Pulmonary artery endothelial cell (primary cell): ENCODE measurements at places on chromosomes 2 and 18. TPM values are rescaled to one million over a fixed set of nuclear protein-coding genes. Genes with fewer than 3 reads are reported as not detected.

The NEMP2 gene
- 3.5 and 4.7 TPM in 2 replicates for total RNA-seq

The EIF2AK3 gene
- total RNA-seq, result 20.8 and 26.1 TPM in 2 replicates

The SOWAHC gene
- total RNA-seq, result 2.6 and 6.4 TPM in 2 replicates

The ROCK2 gene
- 53.4 and 77.8 TPM in 2 replicates for total RNA-seq

The SPDYA gene
- 0.79 and 1.0 TPM in 2 replicates for total RNA-seq

The PROC gene
- not detected in 2 replicates for total RNA-seq

The RTP5 gene
- not detected in 2 replicates for total RNA-seq

The NCKAP5 gene
- 0.39 and 0.59 TPM in 2 replicates for total RNA-seq

The GPR55 gene
- not detected in 2 replicates for total RNA-seq

The CCDC178 gene
- total RNA-seq, result not detected in 2 replicates

The REG3A gene
- total RNA-seq, result not detected in 2 replicates

DNA sequence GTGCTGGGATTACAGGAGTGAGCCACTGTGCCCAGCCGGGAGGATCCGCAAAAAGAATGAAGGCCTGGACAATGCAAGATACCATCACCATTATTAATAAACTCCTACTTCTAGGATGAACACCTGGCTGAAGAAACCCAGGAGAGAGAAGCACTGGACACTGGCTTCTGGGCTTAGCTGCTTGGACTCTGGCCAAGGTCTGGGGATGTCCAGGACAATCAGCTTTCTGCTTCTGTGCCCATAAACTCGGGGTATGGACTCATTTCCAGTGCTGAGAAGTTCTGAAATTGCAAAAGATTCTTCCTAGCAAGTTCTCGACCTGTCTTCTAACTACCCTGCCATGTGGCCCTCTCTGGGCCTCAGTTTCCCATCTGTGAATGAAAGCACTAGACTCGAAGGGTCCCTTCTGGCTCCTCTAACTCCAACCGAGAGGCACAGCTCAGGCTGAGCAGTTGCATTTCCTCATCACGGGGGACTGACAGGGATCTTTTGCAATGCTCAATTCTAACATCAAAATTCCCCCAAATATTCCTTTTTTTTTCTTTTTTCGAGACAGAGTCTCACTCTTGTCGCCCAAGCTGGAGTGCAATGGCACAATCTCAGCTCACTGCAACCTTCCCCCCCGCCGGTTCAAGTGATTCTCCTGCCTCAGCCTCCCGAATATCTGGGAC is 2.4 kb upstream of the SH2D6 start:
- DNase-seq, result no peak

- no peak for DNase-seq
Observed at GRCh38 chr2:30627151-30627550, 180.1 kb downstream of the CAPN13 start.

- no peak for DNase-seq
Observed at GRCh38 chr2:224892574-224893204, 149.6 kb downstream of the DOCK10 start.

DNA sequence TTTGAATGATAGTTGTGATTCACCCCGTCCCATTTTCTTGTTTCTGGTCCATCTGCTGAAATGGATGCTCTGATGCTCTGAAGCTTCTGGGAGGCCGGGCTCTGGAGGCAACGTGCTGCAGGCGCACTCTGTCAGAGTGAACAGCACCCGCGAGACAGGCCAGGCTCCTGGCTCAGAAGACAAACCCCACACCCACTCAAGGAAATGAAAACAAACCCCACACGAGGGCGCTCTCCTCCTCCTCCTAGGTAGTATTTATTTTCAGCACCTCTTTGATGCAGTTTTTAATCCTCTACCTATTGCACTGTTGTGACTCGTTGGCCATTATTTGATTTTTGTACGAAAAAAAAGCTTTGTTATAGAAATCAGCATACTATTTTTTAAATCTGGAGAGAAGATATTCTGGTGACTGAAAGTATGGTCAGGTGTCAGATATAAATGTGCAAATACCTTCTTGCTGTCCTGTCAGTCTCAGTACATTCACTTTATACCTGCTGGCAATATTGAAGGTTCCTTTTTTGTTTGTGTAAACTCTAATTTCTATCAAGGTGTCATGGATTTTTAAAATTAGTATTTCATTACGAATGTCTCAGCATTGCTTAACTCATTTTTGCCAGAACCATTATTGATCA is 10.3 kb upstream of the CHST10 start:
- DNase-seq, result no peak

- DNase-seq, result no peak
Observed at GRCh38 chr2:104733226-104733943, 120.5 kb upstream of the POU3F3 start.

DNA sequence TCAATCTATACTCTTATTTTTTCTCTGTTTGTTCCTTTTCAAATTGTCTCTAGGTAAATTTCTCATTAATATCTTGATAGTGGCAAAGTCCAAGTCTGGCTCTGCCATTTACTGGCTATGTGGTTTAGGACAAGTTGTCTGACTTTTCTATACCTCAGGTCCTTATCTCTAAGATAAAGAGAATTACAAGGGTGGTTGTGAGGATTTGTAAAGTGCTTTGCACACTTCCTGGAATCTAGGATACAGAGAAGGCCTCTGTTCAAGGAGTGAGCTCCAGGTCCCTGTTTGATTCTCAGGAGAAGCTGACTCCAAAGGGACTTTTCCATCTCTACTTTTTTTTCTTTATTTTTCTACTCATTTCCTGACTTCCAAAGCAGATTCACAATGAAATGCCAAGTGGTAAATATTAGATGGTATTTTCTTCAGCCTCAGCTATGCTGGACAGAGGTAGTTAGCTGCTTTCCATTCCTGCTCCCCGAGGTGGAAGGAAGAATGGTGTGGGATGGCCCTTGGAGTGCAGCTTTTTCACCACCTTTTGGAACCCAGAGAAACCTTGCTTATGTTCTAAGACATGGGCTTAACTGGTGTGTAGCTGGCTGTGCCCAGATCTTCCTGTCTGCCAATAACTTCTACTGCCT is 90.5 kb downstream of the GALNT1 start:
- DNase-seq, result peak; percentile 1

GRCh38 chr2:59025157-59025757 is 784.1 kb upstream of the FANCL start:
- DNase-seq, result no peak

- DNase-seq, result no peak
Observed at GRCh38 chr2:105418522-105418921, 19.7 kb upstream of the FHL2 start.

DNA sequence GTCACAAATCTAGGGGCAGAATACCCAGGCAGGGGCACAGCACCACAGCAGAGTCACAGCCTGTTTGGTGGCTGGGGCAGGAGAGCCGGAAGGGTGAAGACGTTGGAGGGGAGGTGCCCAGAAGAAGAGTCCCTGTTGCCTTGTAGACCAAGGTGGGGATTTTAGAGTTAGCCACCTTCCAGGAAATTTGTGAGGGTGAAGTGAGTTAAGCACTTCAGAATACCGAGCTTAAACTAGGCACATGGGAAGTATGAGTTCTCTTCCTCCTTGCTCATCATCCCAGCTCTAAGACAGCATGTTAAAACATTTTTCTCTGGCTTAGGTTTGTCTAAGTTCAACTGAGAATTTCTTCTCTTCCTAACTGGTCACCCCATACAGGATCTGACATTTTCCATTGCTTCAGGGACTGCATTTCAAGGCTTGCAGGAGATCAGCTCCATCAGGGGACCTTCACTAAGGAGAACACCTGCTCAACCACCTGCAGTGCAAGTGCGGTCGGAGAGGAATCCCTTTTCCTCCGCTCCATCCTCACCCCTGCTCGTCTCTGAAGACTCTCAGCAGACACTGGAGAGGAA is 26.5 kb upstream of the PHLPP1 start:
- DNase-seq, result no peak

- DNase-seq, result no peak
Observed at GRCh38 chr2:7165736-7166135, 248.5 kb downstream of the RNF144A start.

DNA sequence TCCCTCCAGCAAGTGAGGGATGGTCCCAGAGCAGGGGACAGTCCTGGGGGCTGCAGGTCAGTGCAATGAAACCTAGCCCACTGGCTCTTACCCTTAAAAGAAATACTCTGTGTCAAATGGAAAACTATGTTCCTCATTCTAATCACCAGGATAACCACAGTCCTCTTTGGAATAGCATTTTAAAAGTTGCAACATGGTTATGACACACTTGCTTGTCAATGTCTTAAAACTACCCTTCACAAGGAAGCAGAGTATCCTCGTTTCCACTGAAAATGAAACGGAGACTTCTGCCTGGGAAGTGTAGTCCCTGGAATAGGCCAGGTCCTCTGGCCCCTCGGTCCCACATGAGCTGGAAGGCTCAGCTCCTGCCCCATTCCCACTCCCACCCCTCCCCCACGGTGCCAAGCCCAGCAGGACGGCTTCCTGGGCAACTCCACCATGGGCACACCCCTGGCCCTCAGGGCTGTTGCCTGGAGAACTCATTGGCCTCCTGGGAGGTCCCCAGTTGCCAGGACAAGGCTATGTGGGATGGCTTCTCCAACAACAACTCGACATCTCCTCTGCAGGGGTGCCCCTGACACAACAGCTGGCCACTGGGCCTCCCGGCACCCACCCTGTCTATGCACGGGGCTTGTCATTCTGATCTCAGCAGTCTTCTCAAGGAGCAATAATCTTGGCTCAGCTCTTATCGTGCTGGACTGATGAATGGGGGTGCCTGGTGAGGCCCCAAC is 38.3 kb upstream of the ST3GAL5 start:
- no peak for DNase-seq

DNA sequence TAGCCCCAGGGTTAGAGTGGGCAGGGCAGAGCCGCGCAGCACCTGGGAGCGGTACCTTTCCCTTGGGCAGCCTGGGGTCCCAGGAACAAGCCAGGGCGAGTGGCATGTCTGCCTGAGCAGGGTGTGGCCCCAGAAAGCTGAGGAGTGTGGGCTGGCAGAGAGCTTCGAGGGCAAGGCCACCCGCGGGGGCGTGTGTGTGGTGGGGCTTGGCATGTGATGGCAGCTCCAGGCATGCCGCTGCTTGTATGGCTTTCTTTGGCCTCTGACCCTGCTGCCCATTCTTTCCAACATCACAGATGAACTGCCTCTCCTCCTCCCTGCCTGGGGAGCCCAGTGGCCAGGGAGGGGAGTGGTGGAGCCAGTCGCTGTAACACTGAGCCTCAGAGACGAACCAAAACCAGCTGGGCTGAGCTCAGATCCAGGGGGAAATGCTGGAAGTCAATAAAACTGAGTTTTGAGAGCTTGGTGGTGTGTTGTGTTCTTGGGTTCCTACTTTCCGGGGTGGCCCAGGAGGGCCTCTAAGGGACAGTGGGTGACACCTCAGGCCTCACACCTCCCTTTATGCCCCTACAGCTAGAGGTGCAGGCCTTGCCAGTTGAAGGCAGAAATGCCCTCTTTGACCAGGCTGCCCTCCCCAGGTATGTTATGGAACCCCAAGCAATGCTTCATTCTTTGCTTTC is 7.4 kb downstream of the DNAJB2 start:
- no peak for DNase-seq

- DNase-seq, result no peak
Observed at GRCh38 chr2:696999-697627, 19.9 kb upstream of the TMEM18 start.

- no peak for DNase-seq
Observed at GRCh38 chr2:156541229-156541628, 105.0 kb downstream of the GPD2 start.

- DNase-seq, result no peak
Observed at GRCh38 chr18:60411715-60412114, 39.1 kb upstream of the MC4R start.

GRCh38 chr18:60209042-60209441 is 163.5 kb downstream of the MC4R start:
- DNase-seq, result no peak

DNA sequence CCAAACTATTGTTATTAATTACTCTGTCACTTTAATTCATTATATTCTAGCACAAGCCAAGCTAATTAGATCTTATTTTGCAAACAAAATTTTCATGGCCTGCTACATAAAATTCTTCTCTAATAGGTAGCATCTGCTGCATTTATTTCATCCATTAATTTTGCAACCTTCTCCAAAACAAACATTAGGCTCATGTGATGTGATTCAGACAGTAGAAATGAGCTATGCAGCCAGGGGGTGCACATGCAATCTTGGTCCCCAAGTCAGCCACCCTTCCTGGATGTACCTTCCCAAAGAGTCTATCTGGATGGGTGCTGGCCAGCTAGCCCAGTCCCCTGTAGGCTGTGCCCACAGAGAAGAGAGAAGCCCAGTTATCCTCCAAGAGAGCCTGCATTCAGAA is 242.1 kb upstream of the OSR1 start:
- DNase-seq, result no peak

GRCh38 chr2:191839918-191840804 is 6.7 kb downstream of the CAVIN2 start:
- DNase-seq, result no peak

GRCh38 chr2:20212871-20213503 is 11.9 kb downstream of the SDC1 start:
- no peak for DNase-seq

DNA sequence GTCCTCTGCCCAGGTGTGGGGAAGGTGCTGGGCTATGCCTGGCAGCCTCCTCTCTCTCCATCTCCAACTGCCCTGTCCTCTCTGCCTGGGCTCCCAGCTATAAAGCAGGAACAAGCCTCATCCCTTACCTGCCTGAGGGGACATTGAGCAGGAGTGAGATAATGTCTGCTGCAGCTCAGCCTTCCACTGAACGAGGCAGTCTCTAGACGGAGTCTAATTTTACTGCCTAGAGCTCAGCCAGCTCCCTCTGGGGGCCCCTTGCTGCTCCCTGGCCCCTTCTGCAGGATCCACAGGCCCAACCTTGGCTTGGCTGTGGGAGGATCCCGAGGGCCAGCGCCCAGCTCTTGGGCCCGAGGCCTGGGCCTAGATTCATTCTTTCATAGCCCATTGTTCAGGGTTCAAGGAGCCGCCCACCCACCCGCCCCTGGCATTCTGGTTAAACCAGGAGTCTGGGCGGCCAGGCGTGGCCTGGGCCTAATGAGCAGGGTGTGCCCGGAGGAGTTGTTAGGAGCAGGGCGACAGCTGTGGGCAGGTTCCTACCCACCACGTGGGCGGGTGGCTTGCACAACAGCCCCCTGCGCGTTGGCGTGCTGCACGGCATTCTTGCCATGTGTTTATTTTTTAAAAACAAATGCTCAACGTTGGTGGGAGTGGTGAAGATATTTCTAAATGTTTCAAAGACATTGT is 44.6 kb downstream of the FOSL2 start:
- no peak for DNase-seq

DNA sequence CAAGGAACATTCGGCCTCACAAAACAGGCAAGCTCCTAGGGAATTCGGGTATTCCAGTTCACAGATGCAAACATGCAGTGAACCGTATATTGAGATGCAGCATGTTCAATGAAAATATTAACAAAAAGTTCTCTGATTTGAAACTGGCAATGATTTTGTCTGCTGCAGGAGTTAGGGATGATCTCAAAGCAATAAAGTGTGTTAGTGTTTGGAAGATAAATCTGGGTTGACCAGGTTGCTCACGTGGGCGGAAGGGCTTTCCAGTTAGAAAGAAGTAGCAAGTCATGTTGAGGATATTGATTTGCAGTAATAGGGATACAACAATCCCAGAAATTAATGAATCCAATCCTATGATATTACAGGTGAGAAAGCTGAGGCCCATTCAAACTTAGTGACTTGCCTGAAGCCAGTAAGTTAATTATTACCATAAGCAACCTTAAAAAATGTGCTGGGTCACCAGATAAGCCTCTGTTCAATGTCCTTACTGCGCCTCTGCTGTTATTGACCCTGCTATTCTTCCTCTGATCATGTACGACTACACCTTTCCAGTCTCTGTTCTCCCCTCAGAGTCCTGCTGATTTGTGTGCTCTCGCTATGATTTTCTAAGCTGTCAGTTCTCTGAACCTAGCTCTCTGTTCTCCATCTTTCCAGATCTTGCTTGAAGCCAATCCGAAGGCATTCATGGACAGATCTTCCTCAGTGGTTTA is 370.8 kb downstream of the DSEL start:
- no peak for DNase-seq
